ENCODE measurements at places on chromosomes 3 and 15. TPM values are rescaled to one million over a fixed set of nuclear protein-coding genes. Genes with fewer than 3 reads are reported as not detected.
A peak's percentile ranks its signal among the peaks of the same experiment; 100 is the strongest.

GRCh38 chr15:64623347-64623996 is 151.9 kb downstream of the RBPMS2 start:
- no peaks in the 10 kb centered on the region for H3K4me1 ChIP-seq
- peaks cover 14% of the 10 kb centered on the region for H3K36me3 ChIP-seq
- no peaks in the 10 kb centered on the region for H3K27me3 ChIP-seq
- no peak overlapping the region for H3K4me3 ChIP-seq
- DNase-seq = no peak
- no peak overlapping the region for H3K27ac ChIP-seq

CCR2 gene
- not detected for total RNA-seq

GRCh38 chr15:65032801-65033537 is 3.5 kb upstream of the MTFMT start:
- peaks cover 9% of the 10 kb centered on the region for H3K36me3 ChIP-seq
- peak; percentile 92 for DNase-seq
- peaks cover 25% of the 10 kb centered on the region for H3K4me1 ChIP-seq
- no peak overlapping the region for H3K4me3 ChIP-seq

FLNB gene
- 207 TPM for total RNA-seq

CHRM5 gene
- not detected for total RNA-seq

MUC20 gene
- not detected for total RNA-seq

- no peaks in the 10 kb centered on the region for H3K27me3 ChIP-seq
- H3K4me1 ChIP-seq = no peaks in the 10 kb centered on the region
- no peak overlapping the region for H3K4me3 ChIP-seq
- no peak for DNase-seq
- no peak overlapping the region for H3K27ac ChIP-seq
Observed at GRCh38 chr3:44400771-44401170, 62.2 kb downstream of the TCAIM start.

DNA sequence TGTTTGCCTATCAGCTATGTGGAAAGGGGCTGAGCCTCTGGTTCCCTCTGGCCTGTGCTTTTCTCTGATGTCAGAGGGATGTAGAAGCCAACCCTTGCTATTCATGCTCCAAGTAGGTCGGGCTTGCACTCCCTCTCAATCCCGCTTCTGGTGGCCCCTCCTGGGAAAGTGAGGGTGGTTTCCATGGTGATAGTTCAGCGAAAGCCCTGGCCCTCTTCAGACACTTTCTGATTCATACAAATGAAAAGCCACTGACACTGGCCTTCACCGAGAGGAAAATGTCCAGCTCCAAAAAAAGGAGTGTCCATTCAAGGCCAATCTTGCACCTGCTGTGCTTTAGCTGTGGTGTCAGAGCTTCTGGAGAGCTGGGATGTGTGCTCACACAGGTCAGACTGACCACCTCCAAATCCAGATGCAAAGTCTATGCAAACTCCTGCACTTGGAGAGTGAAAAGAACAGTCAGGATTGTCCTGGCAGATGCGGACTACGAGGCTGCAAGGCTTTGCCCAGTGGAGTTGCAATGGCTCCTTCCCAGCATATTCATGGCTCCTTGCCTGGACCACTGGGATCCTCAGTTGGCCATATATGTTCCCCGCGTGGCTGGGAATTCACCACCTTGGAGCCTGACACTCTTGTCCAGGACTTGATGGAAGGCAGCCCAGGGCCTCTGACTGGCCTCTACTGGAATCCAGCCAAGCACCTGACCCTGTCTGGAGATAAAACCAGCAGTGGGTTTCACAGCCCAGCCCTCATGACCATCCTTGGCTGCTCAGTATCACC is 96.6 kb downstream of the CEMIP start:
- H3K27me3 ChIP-seq = peaks cover 8% of the 10 kb centered on the region
- no peak overlapping the region for H3K27ac ChIP-seq
- no peaks in the 10 kb centered on the region for H3K36me3 ChIP-seq
- DNase-seq = no peak

SI gene
- not detected for total RNA-seq

DNA sequence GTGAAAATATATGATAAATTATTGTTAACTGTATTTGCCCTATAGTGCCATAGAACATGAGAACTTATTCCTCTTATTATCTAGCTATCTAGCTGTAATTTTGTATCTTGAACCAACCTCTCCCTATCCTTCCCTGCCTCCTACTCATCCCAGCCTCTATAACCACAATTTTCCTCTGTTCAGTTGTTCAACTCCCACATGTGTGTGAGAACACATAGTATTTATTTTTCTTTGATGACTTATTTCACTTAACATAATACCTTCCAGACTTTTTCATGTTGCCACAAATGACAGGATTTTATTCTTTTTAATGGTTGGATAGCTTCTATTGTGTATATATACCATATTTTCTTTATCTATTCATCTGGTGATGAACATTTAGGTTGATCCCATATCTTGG is 85.4 kb upstream of the SUCLG2 start:
- H3K27ac ChIP-seq = no peak overlapping the region
- H3K36me3 ChIP-seq = no peaks in the 10 kb centered on the region
- no peak overlapping the region for H3K4me3 ChIP-seq

DNA sequence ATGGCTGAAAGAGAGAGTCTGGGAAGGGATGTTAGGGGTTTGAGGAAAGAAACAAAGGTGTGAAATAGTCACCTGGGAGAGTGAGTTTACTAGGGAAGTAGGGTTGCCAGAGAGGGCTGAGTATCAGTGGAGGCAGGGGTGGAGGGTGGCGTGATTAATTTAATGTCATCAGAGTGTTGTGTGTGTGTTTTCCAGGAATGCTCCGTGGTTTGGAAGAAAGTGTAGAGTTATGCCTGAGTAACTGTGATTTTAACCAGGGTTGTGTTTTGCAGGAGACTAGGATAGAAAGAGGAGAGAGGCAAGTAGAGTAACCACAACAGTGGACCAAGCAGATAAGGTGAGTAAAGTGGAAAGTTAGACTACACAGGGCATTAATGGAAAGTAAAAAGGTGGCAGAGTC is 27.2 kb downstream of the PLD1 start:
- no peak overlapping the region for H3K27ac ChIP-seq
- no peaks in the 10 kb centered on the region for H3K27me3 ChIP-seq
- DNase-seq = no peak
- H3K4me3 ChIP-seq = no peak overlapping the region
- H3K36me3 ChIP-seq = no peaks in the 10 kb centered on the region
- peaks cover 28% of the 10 kb centered on the region for H3K4me1 ChIP-seq

DNA sequence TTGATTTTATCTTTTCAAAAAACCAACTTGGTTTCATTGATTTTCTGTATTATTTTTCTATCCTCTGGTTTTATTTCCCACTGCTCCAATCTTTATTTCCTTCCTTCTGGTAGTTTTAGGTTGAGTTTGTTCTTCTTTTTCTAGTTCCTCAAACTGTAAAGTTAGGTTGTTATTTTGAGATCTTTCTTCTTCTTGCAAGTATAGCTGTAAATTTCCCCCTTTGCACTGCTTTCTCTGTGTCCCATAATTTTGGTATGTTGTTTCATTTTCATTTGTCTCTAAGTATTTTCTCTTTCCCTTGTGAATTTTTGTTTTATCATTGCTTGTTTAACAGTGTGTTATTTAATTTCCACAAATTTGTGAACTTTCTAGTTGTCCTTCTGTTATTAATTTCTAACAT is 120.0 kb downstream of the PLD1 start:
- H3K4me3 ChIP-seq = no peak overlapping the region
- DNase-seq = no peak
- H3K27ac ChIP-seq = no peak overlapping the region

CELSR3 gene
- total RNA-seq = 0.26 TPM

- no peaks in the 10 kb centered on the region for H3K36me3 ChIP-seq
- DNase-seq = peak; percentile 41
- H3K27ac ChIP-seq = peak overlapping the region; percentile 10
- peaks cover 36% of the 10 kb centered on the region for H3K4me1 ChIP-seq
- H3K4me3 ChIP-seq = no peak overlapping the region
Observed at GRCh38 chr3:172848910-172849309, 98.4 kb downstream of the ECT2 start.

DNA sequence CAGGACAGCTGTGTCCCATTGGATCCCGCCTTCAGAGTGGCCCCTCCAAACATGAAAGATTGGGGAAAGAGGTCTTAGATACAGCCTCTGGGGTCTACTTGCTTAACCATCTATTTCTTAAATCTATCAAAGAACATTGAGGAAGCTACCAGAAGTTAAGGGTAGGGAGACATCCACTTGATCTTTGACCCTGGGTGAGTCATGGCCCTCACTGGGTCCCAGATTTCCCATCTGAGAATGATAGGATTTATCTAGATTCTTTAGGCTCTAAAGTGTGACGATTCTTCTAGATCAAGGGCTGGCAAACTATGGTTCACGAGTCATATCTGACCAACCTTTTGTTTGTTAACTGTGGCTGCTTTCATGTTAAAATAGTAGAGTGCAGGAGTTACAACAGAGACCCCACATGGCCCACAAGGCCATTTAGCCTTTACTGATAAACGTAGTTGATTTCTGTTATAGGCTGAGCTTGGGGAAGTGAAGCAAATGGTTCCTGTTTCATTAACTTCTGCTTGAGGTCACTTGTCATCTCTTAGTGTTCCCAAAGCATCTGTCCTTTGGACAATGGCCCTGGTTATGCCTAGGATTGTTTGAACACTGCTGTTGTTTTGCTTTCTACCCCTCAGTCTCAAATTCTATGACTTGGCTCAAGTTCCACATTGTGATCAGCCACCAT is 8.0 kb downstream of the MUC13 start:
- H3K36me3 ChIP-seq = no peaks in the 10 kb centered on the region
- H3K27ac ChIP-seq = no peak overlapping the region
- no peak overlapping the region for H3K4me3 ChIP-seq
- H3K4me1 ChIP-seq = 0 out of 2 replicates have a peak, but pooled peaks cover 3% of the 10 kb centered on the region
- H3K27me3 ChIP-seq = no peaks in the 10 kb centered on the region

DNA sequence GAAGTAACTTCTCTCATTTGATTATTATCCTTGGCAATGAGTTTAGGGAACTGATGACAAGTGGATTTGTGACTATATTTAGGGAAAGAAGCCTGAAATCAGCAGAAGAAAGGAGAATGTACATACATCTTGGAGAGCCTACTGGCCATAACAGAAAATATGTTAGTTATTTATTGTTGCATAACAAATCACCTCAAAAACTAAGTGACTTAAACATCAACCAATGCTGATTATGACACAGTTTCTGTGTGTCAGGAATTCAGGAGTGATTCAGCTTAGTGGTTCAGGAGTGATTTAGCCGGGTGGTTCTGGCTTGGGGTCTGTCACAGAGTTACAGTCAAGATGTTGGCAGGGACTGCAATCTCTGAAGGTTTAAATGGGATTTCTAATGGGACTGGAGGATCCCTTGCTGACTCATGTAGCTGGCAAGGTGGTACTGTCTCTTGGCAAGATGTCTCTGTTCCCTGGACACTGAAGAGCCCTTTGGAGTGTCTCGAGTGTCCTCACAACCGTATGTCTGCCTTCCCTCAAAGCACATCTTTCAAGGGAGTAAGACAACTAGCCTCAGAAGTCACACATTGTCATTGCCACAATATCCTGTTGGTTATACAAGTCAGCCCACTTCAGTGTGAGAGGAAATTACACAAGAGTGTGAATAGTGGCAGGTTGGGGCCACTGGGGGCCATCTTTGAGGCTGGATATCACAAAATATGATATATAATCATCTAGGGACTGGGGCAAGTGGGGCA is 248.9 kb downstream of the SV2B start:
- H3K27me3 ChIP-seq = no peaks in the 10 kb centered on the region
- no peaks in the 10 kb centered on the region for H3K4me1 ChIP-seq
- H3K27ac ChIP-seq = no peak overlapping the region
- H3K36me3 ChIP-seq = no peaks in the 10 kb centered on the region
- no peak overlapping the region for H3K4me3 ChIP-seq

GRCh38 chr3:4751502-4752101 is 227.6 kb upstream of the BHLHE40 start:
- no peak overlapping the region for H3K4me3 ChIP-seq
- no peaks in the 10 kb centered on the region for H3K27me3 ChIP-seq
- H3K27ac ChIP-seq = peak overlapping the region; percentile 55
- H3K4me1 ChIP-seq = peaks cover 26% of the 10 kb centered on the region
- no peaks in the 10 kb centered on the region for H3K36me3 ChIP-seq

- peak overlapping the region; percentile 60 for H3K27ac ChIP-seq
- H3K4me1 ChIP-seq = peaks cover 62% of the 10 kb centered on the region
- DNase-seq = no peak
- no peaks in the 10 kb centered on the region for H3K27me3 ChIP-seq
- H3K36me3 ChIP-seq = peaks cover 5% of the 10 kb centered on the region
Observed at GRCh38 chr15:82130248-82130647, 84.4 kb upstream of the MEX3B start.

- DNase-seq = no peak
- no peak overlapping the region for H3K4me3 ChIP-seq
- H3K36me3 ChIP-seq = no peaks in the 10 kb centered on the region
- no peak overlapping the region for H3K27ac ChIP-seq
- no peaks in the 10 kb centered on the region for H3K27me3 ChIP-seq
Observed at GRCh38 chr15:95149036-95149435, 917.7 kb downstream of the MCTP2 start.

SNX22 gene
- 0.05 TPM for total RNA-seq

CLEC3B gene
- total RNA-seq = 11.6 TPM

- H3K27ac ChIP-seq = no peak overlapping the region
- no peaks in the 10 kb centered on the region for H3K27me3 ChIP-seq
- no peak for DNase-seq
- H3K4me3 ChIP-seq = no peak overlapping the region
- no peaks in the 10 kb centered on the region for H3K36me3 ChIP-seq
Observed at GRCh38 chr15:34284937-34285336, 52.6 kb downstream of the SLC12A6 start.

GRCh38 chr3:97705764-97706163 is 58.8 kb upstream of the ARL6 start:
- DNase-seq = no peak
- H3K27ac ChIP-seq = no peak overlapping the region
- no peaks in the 10 kb centered on the region for H3K36me3 ChIP-seq
- H3K27me3 ChIP-seq = no peaks in the 10 kb centered on the region
- H3K4me3 ChIP-seq = no peak overlapping the region
- no peaks in the 10 kb centered on the region for H3K4me1 ChIP-seq

- H3K4me3 ChIP-seq = peak overlapping the region; percentile 60
- 0 out of 2 replicates have a peak, but pooled peaks cover 3% of the 10 kb centered on the region for H3K36me3 ChIP-seq
- H3K27ac ChIP-seq = no peak overlapping the region
- H3K27me3 ChIP-seq = no peaks in the 10 kb centered on the region
Observed at GRCh38 chr3:196969134-196969659, 564 bp upstream of the PIGZ start.

Data from SJSA1 (cell line).